ENCODE measurements at places on chromosomes 12 and 14. TPM values are rescaled to one million over a fixed set of nuclear protein-coding genes. Genes with fewer than 3 reads are reported as not detected.
A peak's percentile ranks its signal among the peaks of the same experiment; 100 is the strongest.

DNA sequence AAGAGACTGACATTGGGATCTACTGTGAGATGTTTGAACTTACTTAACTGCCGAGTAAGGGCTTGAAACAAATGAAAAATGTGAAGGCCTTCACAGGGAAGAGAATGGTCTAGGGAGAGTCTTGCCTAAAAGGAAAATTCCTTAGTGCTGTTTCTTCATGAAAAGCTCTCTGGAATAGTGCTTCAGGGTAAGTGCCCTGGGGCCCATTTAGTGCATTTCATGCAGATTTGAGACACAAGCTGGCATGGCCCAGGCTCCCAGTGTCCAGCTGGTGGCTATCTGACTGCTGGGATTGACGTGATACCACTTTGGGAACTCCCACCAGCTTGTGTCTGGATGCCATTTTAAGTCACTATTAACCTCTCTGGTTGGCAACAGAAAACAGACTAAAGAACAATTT is 26.9 kb downstream of the BEST3 start:
- DNase-seq: no peak

DNA sequence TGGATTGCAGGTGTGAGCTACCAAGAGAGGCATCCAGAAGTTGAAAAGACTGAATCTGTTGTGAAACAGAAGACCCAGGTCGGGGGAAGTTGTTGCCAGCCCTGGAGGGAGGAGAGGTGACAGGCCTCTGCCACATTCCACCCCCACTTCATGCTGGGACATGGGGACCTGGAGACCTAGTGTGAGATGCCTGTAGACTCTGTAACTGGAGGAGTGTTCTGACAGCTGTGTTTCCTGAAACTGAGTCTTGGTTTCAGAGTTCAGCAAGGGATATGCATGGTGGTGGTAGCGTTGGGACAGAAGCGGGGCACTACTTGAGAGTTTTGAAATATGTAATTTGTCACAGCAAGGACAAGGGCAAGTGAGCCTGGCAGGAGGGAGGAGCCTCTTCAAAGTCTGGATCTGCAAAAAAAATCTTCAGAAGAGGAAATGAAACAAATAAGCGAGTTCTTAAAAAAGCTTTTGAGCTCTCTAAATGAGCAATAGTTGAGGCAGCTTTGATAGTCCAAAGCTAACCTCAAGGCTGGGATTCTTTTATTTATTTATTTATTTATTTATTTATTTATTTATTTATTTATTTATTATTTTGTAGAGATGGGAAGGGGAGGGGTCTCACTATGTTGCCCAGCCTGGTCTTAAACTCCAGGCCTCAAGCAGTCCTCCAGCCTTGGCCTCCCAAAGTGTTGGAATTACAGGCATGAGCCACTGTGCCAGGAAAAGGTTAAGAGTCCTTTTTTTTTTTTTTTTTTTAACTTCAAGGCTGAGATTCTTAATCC is 58.9 kb upstream of the EEA1 start:
- DNase-seq: no peak

- no peak for DNase-seq
Measured at GRCh38 chr12:4193821-4194220, 79.7 kb upstream of the CCND2 start.

DNA sequence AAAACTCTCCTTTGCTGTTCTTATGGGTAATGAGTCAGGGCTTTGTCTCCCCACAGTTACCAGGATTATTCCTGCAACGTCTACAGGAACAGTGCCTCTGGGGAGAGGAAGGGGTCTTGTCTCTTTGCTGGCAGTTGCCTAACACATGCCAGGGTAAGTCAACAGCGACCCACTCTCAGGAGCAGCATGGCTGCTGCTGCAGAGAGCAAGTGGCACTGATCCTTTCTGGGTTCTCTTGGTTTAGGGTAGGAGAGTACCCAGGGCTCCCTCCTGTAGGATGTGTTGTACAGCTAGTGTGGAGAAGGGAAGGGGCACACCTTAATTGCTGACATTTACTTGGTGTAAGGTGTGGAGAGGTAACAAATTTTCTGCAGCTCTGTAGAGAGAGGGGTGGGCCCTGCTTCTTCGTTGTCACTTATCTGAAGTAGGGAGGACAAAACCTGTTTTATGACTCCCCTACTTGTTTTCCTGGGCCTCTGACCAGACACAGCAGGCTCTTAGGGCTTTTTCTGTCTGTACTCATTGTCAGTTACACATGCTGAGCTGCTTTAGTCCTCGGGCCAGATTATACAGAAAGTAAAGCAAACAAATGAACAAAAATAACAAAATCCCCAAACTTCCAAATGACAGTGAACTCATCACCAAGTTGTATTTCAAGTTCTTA is 168.2 kb downstream of the ACSS3 start:
- no peak for DNase-seq

DNA sequence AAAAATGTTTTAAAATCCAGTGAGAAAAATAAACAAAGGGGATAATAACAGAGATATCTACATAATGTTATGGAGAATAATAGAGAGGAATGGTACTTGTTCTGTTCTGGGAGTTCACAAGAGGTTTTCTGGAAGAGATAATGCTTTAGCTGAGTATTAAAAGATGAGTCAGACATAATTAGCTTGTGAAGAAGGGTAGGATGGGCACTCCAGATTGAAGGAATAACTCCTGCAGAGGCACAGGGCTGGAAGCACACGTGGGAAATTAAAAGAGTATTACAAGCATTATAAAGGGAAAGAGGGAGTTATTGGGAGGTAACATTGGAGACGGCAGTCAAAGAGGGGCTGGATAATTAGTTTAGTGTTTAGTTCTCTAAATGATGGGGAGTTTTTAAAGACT is 124.9 kb upstream of the BTG1 start:
- DNase-seq: no peak

DNA sequence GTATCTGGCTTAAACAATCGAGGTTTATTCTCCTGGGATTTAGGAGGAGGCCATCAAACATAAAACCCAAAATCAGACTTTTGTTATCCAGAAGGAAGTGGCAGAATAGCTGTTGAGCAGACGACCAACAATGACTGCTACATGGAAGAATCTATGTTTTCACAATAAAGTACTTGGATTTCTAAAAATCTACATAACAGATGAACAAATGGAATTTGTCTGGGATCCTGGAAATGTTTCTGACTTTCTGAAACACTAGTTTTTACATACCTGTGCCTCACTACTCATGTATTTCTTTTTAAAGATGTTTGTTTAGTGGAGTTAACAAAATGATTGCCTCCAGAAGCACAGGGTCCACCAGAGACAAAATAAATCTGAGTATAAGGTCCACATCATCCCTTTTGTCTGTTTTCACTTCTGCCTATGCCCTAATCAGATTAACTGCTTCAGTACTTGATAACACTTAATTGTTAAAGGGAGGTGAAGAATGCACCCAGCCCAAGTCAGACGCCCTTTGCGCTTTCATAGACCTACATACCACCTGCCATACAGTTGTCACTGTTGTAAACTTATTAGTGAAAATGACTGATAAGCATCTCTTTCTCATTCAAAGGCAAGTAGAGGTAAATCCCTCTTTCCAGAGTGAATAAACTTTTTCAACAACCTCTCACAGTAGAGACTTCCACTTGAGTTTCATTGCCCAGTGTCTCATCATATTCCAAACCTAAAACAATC is 164.6 kb downstream of the EGLN3 start:
- peak; percentile 18 for DNase-seq

Gene DDIT3
- total RNA-seq: 60.3 TPM

Data from fibroblast of the aortic adventitia (primary cell).